ENCODE measurements at places on chromosomes 13 and 19.

- DNase-seq: no peak
Observed at GRCh38 chr19:10095622-10095947, 6.9 kb downstream of the ANGPTL6 start.

- no peak for DNase-seq
Observed at GRCh38 chr13:28864544-28864943, 44.4 kb downstream of the MTUS2 start.

DNA sequence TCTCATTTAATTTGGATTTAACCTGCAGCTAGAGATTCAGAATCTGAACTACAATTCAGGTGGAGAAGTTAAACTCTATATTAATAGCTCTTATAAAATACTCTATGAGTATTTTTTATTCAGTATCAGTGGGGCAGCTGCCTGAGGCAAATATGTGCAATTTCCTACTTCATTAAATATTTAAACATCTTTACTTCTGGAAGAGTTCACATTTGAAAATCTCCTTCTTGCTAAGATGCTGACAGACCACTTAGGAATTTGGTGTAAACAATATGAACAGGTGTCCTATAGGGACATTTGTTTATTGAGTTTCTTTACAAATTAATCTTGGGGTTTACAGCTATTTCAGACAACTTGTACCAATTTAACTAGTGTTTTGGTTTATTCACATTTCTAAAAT is 20.4 kb downstream of the STARD13 start:
- no peak for DNase-seq

- DNase-seq: no peak
Observed at GRCh38 chr13:86810361-86810760, 860.8 kb upstream of the SLITRK5 start.

DNA sequence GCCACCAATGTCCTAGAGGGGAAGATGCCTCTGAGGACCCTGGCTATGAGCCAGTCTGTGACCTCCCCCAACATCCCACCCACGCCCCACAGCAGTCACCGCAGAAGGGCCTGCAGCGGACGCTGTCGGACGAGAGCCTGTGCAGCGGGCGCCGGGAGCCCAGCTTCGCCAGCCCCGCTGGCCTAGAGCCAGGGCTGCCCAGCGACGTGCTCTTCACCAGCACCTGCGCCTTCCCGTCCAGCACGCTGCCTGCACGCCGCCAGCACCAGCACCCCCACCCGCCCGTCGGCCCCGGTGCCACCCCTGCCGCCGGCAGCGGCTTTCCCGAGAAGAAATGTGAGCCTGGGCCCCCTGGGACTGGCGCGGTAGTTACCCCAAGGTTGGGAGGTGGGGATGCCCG is 30.6 kb downstream of the DPF1 start:
- DNase-seq: no peak

DNA sequence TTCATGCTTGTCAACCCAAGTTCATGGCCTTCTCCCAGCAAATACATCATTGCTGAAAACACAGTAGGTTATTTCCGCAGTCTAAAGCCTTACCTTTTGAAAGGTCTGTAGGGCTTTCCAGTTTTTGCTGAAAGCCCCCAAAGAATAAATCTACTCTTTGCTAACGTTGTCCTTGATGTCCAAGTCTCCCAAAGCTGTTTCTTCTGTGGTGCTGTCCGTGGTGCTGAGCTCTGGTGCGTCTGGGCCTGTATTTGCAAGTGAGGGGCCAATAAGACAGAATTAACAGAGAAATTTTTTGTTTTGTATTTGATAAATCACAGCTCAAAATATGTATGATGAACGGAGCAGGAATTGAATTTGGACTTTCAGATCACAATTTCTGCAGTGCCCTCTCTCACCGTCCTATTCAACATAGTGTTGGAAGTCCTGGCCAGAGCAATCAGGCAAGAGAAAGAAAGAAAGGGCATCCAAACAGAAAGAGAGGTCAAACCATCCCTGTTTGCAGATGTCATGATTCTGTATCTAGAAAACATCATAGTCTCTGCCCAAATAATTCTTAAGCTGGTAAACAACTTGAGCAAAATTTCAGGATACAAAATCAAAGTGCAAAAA is 9.8 kb upstream of the LGALS16 start:
- DNase-seq: no peak

GRCh38 chr13:42129033-42129432 is 80.6 kb downstream of the DGKH start:
- no peak for DNase-seq

DNA sequence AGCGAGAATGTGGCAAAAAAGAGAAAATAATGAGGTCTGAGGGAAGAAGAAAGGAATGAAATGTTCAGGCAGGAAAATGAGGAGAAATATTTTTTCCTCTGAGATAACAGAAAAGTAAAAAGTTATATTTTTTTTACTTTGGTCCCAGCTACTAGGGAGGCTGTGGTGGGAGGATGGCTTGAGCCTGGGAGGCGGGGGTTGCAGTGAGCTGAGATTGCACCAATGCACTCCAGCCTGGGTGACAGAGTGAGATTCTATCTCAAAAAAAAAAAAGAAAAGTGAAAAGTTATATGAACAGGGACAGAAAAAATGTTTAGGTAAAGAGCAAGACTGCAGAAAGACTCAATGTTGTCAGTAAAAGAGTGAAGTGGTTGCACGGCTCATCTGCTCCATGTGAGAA is 603.7 kb upstream of the GPC6 start:
- no peak for DNase-seq

DNA sequence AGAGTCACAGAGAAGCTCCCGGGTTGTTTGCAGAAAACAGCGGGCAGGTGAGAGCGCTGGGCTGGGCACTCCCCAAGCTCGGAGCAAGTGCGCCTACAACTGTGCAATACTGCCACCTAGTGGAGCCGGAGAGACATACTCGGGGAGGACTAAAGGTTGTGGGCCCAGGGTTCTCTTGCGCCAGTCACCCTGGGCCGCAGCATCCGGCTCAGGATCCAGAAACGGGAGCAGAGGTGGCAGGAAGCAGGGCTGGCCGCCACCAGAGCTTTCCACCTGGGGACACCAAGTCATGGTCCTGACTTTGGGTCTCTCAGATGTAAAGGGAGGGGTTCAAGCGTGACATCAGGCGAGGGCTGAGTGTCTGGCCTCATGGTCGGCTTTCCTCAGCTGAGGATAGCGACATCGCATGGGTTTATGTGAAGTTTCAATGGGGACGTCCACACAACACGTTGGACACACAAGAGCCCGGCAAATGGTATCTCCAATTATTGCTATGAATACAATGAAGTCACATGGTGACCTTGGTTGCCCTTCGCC is 11.2 kb upstream of the KLK4 start:
- DNase-seq: peak; percentile 31

DNA sequence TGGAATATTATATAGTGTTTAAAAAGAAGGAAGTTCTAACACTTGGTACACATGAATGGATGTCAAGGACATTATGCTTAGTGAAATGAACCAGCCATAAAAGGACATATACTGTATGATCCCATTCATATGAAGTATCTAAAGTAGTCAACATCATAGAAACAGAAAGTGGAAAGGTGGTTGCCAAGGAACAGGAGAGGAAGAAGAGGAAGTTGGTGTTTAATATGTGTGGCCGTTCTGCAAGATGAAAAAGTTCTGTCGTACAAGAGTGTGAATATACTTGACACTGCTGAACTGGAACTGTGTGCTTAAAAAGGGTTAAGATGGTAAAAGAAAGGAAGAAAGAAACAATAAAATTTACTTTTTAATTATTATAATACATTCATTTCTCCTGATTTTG is 33.1 kb upstream of the C1QTNF9 start:
- DNase-seq: no peak

- peak; percentile 54 for DNase-seq
Observed at GRCh38 chr19:43798546-43799409, 3.5 kb downstream of the LYPD5 start.

Data from amygdala (tissue), 56 donors.